DMS 273 treated with DMSO at 0.1 percent for 48 hours (cell line): ENCODE measurements at places on chromosomes 1 and 21.

GRCh38 chr1:36764798-36765197, 269.5 kb downstream of the GRIK3 start:
- DNase-seq = peak; percentile 87

DNA sequence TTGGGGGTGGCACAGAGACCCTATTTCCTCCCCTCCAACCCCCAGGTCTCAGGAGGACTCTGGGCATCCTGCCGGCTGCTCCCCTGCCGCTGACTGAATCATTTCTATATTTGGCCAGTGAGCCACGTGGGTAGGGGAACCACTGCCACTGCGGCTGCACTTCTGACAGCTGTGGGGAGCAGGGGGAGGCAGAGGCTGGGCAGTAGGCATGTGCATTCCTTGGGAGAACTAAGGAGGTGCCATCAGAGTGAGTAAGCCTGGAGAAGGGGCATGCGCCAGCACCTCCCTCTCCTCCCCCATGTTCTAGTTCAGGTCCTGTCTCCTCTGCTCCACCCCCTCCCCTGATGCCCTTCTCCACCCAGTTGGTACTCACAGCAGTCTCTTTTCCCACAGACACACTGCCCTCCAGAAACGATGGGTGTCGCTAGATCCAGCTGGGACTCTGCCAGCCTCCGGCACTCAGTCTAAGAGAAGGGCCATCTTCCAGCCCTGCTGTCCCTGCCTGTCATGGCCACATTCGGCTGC, 12.0 kb downstream of the PPFIA4 start:
- DNase-seq = peak; percentile 30

- DNase-seq = peak; percentile 25
Measured at GRCh38 chr1:224592636-224593582, 23.2 kb upstream of the CNIH3 start.

- DNase-seq = peak; percentile 97
Measured at GRCh38 chr1:55443175-55443915, 228.2 kb upstream of the USP24 start.

DNA sequence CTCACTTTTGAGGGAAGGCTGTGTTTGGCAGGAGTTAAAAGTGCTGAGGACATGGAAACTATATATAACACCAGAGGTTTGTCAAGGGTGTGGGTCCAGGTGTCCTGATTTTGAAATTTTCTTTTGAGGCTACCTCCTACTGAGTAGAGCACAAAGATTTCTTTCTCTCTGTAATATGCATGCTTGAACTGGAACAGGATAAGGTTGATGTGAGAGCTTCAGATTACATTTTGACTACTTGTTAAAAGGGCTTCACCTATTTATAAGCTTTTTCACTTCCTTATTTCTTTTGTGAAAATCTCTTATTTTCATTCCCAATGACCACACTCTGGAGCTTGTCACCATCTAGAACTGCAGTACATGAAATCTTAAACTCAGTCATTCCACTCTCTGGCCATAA, 59.8 kb upstream of the PLA2G4A start:
- DNase-seq = no peak

DNA sequence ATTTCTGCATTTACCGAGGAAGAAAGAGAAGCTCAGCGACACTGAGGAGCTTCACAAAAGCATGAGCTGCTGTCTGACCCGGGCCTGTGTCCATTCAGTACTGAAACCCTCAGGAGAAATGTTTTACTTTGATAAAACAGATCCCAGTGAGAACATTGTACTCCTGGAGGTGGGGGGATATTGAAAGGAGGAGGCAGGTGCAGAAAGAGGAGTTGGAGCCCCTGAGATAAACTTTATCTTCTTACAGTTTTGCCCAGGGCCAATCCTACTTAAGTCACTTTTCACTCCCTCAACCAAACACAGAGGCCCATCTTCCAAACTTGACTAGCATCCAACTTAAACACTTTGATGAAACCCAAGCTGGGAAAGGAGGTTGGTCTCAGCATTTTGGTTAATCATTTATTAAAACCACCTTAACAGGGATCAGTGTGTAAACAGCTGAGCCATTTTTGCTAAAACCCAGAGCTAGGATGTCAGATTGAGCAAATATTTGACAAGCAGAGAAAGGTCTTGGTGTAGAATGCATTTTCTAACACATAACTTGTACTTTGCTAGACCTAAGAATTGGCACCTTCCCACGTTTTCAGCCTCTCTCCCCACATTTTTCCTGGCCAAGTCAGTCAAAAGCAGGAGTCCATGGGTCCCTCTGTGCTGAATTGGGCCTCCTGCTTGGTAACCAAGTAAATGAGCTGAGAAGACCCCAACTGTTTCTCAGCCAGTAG, 32.5 kb upstream of the SARS1 start:
- DNase-seq = no peak

GRCh38 chr1:167114725-167115124, 20.9 kb downstream of the STYXL2 start:
- no peak for DNase-seq
